IMR-90 (cell line): ENCODE measurements at places on chromosomes 2 and 18. TPM values are rescaled to one million over a fixed set of nuclear protein-coding genes. Genes with fewer than 3 reads are reported as not detected.

Gene PXDN
- total RNA-seq: 148 and 153 TPM in 2 replicates

Gene REG1B
- total RNA-seq: not detected in 2 replicates

Gene CFAP221
- total RNA-seq: not detected in 2 replicates

Gene LIPT1
- 3.2 and 4.2 TPM in 2 replicates for total RNA-seq

Gene EML4
- 73.7 and 85.8 TPM in 2 replicates for total RNA-seq

Gene NYAP2
- total RNA-seq: not detected in 2 replicates

Gene OTOF
- total RNA-seq: not detected in 2 replicates
